ENCODE measurements at places on chromosomes 2 and 18. TPM values are rescaled to one million over a fixed set of nuclear protein-coding genes. Genes with fewer than 3 reads are reported as not detected.

PJVK gene
- 1.6 TPM for total RNA-seq

ACMSD gene
- not detected for total RNA-seq

ZNF892 gene
- total RNA-seq: 6.8 TPM

GALNT3 gene
- total RNA-seq: 49.7 TPM

HOXD9 gene
- 11.9 TPM for total RNA-seq

GREB1L gene
- total RNA-seq: 1.5 TPM

CACNB4 gene
- 0.20 TPM for total RNA-seq

HOXD11 gene
- total RNA-seq: 5.4 TPM

ANKRD53 gene
- 0.96 TPM for total RNA-seq

PLCD4 gene
- total RNA-seq: 8.2 TPM

FBXO41 gene
- total RNA-seq: 3.2 TPM

GRCh38 chr18:73043611-73044010, 175.8 kb upstream of the NETO1 start:
- H3K36me3 ChIP-seq: no peaks in the 10 kb centered on the region
- H3K27me3 ChIP-seq: no peaks in the 10 kb centered on the region
- DNase-seq: no peak
- H3K27ac ChIP-seq: no peak overlapping the region

DNA sequence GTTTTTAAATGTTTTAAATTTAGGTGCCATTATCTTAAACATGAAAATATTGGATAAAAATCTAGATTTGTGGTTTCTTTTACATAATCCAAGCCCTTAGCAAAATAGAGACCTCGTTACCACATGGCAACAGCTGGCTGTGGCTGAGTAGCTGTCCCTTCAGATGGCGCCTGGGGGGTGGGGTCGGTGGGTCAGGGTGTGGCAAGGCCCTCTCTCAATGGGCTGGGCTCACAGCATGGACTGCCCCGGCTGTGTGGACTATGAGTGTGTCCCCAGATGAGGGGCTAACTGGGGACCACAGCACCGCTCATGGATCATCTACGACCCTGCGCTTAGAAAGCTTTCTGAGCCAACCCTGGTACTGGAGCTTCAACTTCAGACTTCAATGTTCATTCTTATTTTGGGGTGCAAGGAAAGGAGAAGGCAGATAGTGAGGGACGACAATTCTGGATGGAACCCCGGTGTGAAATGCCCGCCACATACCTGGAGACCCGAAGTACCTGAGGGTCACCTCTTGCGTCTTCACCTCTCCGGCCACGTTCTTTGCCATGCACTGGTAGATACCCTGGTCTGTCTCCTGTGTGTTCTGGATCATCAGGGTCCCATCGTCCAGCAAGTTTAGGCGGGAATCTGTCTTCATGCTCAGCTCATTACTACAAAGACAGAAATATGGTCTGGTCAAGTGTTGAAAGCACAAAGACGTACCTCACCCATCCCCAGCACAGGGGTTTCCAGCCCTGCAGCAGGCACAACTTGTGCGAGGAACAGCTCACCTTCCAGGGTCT, 71.0 kb downstream of the PXDN start:
- no peaks in the 10 kb centered on the region for H3K27me3 ChIP-seq
- H3K4me3 ChIP-seq: no peak overlapping the region
- no peaks in the 10 kb centered on the region for H3K36me3 ChIP-seq
- peaks cover 5% of the 10 kb centered on the region for H3K4me1 ChIP-seq
- no peak overlapping the region for H3K27ac ChIP-seq

DNA sequence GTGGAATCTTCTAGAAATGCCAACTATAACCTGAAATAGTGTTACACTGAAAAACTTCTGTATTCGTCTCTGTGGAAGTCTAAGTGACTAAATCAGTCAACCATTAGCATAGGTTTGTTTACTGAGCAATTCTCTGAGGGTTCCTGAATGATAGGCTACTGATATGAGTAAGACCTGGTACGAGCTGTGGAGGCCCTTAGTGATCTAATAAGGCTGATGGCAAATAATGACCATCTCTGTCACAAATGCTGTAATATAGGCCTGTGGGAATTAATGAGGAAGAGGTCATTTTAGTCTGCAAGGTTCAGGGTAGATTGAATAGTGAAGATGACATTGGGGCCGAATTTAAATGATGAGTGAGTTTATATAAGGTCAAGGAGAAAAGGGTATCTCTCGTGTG, 82.5 kb downstream of the MGAT5 start:
- no peaks in the 10 kb centered on the region for H3K27me3 ChIP-seq
- no peaks in the 10 kb centered on the region for H3K4me1 ChIP-seq
- peaks cover 10% of the 10 kb centered on the region for H3K36me3 ChIP-seq
- H3K4me3 ChIP-seq: no peak overlapping the region
- H3K27ac ChIP-seq: no peak overlapping the region
- DNase-seq: no peak

DNA sequence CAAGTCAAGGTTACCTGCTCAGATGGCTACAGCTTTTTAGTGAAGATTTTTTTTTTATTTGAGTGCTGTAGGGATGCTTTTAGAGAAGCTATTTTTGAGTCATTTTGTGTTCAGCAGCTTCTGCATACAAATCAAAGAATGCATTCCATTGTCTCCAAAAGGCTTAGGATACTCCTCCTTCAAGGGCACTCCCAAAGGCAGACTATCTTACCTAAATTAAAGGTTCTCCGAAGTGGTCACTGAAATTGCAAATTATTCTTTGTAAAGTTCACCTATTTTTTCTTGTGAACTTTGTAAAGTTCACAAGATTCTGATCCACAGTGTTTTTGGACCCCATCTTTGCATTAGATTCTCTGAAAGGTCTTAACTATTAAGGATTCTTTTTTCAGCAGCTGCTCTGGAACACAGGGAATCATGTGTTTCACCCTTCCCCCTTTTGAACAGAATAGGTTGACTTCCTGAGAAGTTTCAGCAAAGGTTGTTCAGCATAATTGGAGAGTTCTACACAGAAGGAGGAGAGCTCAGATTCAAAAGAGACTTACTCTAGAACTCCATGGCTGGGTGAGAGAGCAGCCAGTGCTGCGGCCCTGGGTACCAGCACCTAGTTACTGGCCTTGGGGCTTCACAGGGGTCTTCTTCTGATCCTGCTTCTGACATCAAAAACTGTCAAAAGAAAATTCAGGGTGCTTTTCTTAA, 14.5 kb downstream of the CLIP4 start:
- no peak overlapping the region for H3K4me3 ChIP-seq
- no peaks in the 10 kb centered on the region for H3K36me3 ChIP-seq
- H3K27ac ChIP-seq: peak overlapping the region; percentile 9
- H3K4me1 ChIP-seq: peaks cover 16% of the 10 kb centered on the region
- no peaks in the 10 kb centered on the region for H3K27me3 ChIP-seq
- no peak for DNase-seq

DNA sequence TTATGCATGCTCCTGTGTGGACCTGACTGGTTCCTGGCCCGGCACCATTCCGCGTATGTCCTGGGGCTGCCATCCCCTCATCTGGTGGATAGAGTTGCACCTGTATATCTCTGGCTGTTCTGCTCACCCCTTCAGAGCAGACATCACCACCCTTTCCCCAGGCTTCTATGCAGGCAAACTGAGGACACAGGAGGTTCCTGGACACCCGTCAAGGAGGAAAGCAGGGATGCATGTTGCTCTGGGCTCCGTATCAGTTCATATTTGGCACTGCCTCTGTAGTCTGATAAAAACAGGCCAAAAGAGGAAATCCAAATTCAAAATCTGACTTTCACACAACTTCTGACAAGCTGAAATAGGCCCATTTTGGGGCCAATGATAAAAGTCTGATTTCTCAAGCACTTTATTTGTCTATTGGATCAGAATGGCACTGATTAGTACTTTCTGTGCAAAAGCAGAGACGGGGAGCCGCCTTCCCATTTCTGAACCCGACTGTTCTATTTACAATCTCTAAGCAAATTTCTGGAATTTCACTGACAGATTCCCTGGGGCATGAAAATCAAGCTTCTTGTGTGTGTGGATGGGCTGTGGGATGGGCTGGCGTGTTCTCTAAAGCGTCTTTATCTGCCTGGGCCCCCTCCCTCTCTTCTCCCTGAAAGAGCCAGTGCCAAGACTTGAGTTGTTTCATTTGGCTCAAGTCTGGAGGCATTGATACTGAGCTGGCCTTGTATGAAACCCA, 96.9 kb downstream of the SETBP1 start:
- H3K4me3 ChIP-seq: no peak overlapping the region
- H3K36me3 ChIP-seq: no peaks in the 10 kb centered on the region
- peak overlapping the region; percentile 38 for H3K27ac ChIP-seq
- no peak for DNase-seq

DNA sequence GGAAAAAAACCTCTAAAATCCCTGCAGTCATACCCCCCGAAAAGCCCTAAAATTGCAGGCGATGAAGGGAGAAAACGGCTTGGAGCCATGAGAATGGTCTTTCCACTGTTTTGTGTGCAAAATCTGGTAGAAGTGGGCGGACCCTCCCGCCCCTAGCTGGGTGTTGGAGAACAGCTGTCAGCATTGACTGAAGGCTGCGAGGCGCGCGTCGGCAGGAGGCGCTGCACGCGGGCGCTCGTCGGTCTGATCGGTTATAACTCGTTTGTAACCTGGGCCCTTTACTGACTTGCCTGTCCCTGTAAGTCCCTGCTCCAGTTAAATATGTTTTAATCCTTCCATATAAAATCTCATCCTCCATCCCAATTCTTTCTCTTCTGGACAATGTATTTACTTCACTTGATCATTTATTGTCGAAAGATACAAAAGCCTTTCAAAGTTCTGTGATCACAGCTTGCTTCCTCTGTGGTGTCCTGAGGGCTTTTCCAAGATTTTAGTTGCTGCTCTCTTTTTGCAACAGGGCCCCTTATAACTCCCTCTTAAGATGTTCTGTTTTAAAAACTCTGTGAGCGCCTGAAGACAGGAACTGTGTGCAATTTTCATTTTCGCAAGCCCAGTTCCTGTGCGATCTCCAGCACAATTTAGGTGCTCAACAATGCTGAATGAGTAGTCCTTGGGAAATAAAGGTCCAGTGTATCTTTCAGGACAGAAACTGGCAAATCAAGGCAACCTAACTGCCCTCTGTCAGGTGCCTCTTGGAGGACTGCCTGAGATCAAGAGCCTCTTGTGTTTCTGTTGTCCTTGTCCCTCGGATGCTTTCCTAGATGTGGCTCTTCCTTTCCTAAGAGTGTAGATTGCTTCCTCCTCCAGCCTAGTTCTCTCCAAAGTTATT, 918 bp upstream of the HNRNPLL start:
- H3K27me3 ChIP-seq: no peaks in the 10 kb centered on the region
- peak overlapping the region; percentile 69 for H3K4me3 ChIP-seq
- H3K36me3 ChIP-seq: no peaks in the 10 kb centered on the region
- peak overlapping the region; percentile 98 for H3K27ac ChIP-seq
- DNase-seq: peak; percentile 87

GRCh38 chr18:11544060-11544633, 65.2 kb upstream of the SLC35G4 start:
- no peaks in the 10 kb centered on the region for H3K27me3 ChIP-seq
- no peaks in the 10 kb centered on the region for H3K4me1 ChIP-seq
- H3K27ac ChIP-seq: no peak overlapping the region
- no peak for DNase-seq

- no peaks in the 10 kb centered on the region for H3K36me3 ChIP-seq
- no peak for DNase-seq
- H3K27me3 ChIP-seq: no peaks in the 10 kb centered on the region
- H3K4me3 ChIP-seq: no peak overlapping the region
Measured at GRCh38 chr2:37457401-37457901, 113.0 kb downstream of the QPCT start.
